ENCODE measurements at places on chromosomes 2 and 18.

DNA sequence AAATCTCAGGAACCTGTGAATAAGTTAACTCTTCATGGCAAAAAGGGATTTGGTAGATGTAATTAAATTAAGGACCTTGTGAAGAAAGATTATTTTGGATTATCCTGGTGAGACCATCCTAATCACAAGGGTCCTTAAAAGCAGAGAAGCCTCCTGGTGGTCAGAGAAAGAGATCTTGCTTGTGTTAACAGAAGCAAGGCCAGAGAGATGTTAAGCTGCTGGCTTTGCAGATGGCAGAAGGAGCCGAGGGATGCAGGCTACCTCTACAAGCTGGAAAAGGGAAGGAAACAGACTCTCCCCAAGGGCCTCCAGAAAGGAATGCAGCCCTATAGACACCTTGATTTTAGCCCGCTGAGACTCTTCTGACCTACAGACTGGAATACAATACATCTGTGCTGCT is 197.0 kb downstream of the STK39 start:
- DNase-seq, result no peak

DNA sequence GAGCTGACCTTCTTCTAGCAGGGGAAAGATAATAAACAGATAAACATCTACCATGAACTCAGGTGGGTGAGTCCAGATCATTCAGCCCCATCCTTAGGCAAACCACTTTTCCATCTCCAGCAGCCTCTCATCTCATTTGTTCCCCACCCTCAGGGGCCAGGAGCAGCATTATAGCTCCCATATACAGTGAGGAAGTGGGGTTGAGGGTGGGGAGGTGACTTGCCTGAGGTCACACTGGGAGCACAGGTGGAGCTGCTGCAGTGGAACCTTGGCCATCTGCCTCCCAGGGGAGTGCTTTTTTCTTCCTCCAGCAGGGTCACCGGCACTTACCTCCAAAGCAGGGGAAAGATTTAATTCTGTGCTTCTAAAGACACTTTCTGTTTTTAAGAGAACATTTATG is 212.5 kb upstream of the SMAD2 start:
- no peak for DNase-seq

DNA sequence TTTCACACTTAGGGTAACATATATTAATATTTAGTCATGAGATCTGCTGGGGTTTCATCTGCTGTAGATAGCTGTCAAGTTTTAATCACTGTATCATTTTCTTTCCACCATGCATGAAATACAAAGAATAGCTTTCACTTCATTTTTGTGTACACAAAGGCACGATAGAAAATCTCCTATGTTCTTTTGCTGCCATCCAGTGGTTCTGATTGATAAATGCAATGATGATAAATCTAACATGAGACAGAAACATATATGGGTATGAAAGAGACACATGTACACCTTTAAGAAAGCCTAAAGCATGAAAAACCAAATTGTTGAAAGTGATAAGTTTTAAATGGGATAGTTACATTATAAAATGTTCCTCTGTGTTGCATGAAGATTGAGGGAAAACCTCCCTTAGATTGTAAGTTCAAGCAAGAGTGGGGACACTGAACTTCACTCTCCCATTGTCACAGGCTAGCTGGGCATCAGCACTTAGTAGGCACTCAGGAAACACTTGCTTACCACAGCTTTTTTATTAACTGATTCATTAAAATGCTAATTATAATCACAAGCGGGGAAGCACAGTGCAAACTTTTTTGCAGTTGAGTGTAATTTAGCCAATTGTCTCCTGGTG is 31.2 kb downstream of the C1D start:
- DNase-seq, result no peak

GRCh38 chr2:201735486-201735885 is 37.0 kb upstream of the MPP4 start:
- DNase-seq, result no peak

DNA sequence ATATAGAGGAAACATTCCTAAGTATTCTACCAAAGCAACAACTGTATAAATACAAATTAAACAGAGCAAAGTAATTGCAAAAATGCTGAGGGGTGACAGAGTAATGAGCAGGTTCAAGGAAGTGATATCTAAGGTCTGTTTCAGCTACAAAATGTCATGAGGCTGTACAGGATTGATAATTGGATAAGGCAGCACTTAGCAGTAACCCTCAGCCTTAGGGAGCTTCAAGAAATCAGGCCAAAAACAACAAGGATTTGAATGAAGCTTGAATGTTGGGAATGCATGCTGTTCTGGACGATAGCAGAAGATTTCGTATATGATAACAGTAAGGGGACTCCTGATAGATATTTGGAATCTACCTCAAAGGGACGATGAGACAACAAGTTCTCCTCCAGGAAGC is 142.0 kb upstream of the MMADHC start:
- no peak for DNase-seq

- no peak for DNase-seq
Observed at GRCh38 chr18:73520229-73520628, 627.4 kb downstream of the FBXO15 start.

GRCh38 chr2:219428469-219428868 is 6.2 kb upstream of the SPEG start:
- DNase-seq, result no peak

DNA sequence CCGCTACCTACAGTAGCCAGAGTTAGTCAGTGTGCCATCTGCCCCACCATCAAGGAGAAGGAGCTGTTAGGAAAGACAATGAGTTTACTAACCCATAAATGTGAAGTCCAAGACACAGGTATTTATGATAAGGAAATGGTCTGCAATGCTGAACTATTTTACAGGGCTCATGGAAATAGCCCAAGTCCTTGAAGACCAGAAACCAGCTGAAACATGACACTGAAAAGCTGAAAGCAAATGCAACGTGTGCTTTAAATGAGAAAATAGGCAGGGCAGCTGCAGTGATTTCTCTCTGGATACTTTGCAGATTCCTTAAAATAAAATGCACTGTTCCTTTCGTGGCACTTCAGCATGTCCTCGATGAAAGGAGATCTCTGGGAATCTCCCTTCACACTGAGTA is 256.4 kb upstream of the TCF4 start:
- no peak for DNase-seq

GRCh38 chr2:111990856-111991255 is 64.2 kb upstream of the TMEM87B start:
- DNase-seq, result no peak

DNA sequence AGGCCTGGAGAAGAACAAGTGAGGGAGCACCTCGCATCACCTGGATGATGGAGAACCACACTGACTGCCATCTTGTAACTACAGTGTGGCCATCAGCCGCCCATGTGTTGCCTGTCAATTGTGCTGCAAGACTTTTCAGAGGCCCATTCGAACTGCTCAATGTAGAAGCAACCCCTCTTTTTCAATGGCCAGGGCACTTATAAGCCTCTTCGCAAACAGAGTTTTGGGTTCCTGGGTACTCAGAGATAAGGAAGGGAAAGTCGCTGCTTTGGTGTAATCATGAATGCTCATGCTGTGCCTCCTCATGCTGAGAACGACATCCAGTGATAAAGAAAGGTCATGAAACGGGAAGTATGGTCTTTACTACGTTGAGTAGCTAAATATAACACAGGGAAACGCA is 143.9 kb upstream of the SLC39A10 start:
- DNase-seq, result no peak

GRCh38 chr2:222470802-222471468 is 46.6 kb downstream of the SGPP2 start:
- no peak for DNase-seq

- no peak for DNase-seq
Observed at GRCh38 chr2:1621041-1621440, 123.3 kb downstream of the PXDN start.

GRCh38 chr2:5955921-5956320 is 263.7 kb downstream of the SOX11 start:
- DNase-seq, result no peak

GRCh38 chr18:7242926-7243325 is 12.0 kb downstream of the LRRC30 start:
- DNase-seq, result no peak

DNA sequence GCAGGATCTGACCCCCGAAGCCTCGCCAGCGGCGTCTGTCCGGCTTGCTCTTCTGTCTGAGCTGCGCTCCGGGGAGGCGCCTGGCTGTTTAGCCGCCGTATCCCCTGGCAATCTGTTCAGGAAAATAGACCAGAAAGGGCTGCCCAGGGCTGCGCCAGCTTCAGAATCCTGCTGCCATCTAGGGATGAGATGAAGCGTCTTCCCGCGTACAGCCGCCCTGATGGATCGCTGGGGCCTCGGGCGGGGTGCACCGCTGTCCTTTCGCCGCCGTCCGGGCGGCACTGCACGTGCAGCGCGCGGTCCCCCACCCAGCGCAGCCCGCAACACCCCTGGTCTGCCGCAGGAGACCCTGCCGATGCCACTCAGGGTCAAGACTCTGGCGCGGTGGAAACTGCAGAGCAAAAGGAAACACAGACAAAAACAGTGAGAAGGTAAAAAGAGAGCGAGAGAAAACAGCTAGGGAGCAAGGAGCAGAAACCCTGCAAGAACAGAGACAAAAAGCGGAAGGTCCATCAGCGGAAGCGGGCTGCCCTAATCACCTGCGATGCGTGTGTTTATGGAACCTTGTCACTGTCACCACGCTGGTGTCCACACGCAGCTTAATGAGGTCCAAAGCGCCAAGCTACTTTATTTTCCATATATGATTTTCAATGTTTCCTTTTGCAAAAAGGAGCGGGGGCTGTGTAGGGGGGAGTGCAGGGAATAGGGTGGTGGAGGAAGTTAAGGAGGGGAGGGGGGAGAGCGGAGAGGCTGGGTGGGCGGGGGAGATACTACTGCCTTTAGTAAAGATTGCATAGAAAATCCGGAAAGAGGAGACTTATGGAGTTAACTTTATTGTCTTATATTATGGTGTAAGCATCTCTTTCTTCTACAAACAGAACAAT is 2113.3 kb upstream of the PIK3C3 start:
- no peak for DNase-seq

GRCh38 chr2:140063356-140063755 is 1283.2 kb upstream of the NXPH2 start:
- no peak for DNase-seq

DNA sequence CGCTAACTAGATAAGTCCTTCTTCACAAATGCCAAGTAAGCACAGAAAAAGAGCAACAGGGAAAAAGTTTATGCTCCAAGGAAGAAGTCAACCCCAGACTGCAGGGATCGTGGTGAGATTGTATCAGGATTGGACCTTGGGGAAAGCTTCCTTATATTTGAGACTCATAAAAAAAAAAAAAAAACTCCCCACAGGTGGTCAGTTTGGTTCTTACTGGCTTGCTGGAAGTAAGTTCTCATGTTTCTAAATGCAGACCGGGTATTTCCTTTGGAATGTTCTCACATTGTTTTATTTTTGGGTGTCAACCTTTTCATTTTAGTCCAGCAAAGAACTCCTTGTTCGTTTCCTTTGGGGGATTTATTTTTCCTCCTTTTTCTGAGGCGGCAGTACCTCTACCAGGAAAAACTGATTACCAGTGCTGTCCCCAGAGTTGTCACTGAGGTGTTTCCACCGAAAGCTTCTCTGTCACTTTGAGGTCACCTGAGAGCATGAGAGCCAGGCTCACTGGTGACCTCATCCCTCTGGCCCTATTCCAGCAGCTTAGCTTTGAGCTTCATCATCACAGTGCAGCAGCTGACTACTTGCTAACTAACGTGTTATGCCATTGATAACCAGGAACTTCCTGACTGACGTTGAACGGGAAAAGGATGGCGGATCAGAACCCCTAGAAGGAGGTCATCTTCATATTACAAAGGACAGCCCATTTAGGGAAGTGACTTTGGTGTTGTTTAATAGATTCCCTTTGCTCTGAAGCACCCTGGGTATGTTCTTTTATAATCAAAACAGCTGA is 16.8 kb upstream of the ATP8B1 start:
- DNase-seq, result peak; percentile 52

DNA sequence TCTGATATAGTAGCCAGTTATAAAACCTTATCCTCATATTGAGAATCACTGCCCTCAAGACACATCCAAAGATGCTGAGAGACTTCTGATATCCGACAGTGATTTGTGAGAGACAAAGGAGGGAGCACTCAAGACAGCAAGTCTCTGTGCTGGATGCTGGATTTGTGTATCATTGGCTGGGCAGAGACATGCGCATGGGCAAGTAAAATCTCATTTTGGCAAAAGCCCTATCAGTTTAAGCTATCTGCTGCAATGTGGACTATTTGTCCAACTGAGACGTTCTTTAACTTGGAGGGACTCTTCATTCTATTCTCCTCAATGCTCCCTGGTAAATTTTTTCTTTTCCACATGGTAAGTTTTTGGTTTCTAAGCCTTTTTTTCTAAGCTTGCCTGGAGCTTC is 107.5 kb downstream of the SS18 start:
- DNase-seq, result no peak
